Stimulated activated CD8-positive, alpha-beta memory T cell treated with anti-CD3 and anti-CD28 coated beads, Interleukin-7, amount 100 ng/mL, for 1 hour (primary cell): ENCODE measurements at places on chromosomes 4 and X.

DNA sequence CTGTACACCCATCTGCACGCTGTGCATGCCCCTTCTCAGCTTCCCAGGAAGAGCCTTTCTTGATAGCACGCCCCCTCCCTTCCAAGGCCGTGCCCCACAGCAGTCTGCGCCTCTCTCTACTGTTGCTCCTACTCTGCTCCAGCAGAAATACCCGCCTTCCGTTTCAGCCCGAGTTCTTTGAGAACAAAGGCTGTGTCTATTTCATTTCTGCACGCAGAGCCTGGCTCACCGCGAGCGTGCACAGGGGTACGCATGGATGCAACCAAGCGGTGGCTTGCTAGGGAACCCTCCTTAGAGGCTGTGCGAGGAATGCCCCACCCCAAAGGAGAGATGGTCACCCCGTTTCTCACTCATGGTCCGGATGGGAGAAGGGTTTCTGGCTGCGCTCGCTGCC lies 485 bp downstream of the AADAT start:
- no peak for DNase-seq

GRCh38 chr4:112516471-112517066 lies 589 bp upstream of the NEUROG2 start:
- DNase-seq: no peak

DNA sequence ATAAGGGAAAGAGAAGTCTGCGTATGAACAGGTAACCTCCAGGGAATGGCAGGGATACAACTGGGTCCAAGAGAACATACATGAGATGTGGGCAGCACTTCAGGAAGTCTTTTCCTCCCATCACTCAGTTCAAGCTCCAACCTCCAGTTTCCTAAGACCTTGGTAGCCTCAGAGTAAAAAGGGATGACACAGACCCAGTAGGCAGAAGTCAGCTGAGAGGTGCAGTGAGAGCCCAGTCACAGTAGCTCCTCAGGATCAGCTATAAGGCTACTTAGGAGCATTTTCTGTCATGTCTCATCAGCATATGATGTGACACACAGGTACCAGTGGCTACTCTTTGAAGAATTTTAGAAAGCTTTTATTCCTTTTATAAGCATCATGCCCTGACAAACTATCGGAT lies 12.5 kb upstream of the STS start:
- DNase-seq: no peak

DNA sequence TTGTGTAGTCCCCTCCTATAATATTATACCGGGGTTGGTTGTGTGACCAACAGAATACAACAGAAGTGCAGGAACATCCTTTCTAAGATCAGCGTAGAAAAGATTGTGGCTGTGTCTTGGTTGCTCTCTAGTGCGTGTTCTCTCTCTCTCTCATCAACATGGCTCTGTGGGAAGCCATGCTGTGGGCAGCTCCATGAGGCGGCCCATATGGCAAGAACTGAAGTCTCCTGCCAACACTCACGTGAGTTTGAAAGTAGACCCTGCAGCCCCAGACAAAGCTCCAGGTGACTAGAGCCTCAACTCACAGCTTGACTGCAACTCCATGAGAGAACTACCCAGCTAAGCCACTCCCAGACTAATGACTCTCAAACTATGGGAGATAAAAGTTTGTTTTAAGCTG lies 118.7 kb downstream of the TSPAN5 start:
- no peak for DNase-seq

- no peak for DNase-seq
Measured at GRCh38 chrX:8668813-8669212, 63.1 kb downstream of the ANOS1 start.

- DNase-seq: no peak
Measured at GRCh38 chrX:83771664-83772063, 89.3 kb upstream of the CYLC1 start.

GRCh38 chrX:11290416-11291102 lies 2.7 kb upstream of the AMELX start:
- DNase-seq: no peak
